Activated naive CD8-positive, alpha-beta T cell treated with anti-CD3 and anti-CD28 coated beads for 36 hours (primary cell): ENCODE measurements at places on chromosomes 2 and 18.
A peak's percentile ranks its signal among the peaks of the same experiment; 100 is the strongest.

DNA sequence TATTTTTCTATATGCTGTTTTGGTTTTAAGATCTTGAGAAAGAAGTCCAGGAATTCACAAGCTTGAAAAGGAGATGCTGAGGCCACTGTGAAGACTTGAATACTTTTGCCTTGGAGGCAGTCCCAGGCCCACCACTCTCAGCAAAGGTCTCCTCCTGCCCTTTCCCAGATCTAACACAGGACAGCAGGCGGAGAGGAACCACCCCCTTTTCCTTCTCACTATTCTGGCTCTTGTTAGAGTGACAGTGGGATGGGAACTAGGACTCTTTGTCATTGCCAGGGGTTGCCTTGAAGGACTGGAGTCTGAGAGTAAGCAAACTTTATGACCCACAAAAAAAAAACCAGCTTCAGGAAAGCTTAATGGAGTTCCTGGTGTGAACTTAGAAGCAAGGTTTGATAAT is 54.7 kb downstream of the E2F6 start:
- DNase-seq, result no peak

DNA sequence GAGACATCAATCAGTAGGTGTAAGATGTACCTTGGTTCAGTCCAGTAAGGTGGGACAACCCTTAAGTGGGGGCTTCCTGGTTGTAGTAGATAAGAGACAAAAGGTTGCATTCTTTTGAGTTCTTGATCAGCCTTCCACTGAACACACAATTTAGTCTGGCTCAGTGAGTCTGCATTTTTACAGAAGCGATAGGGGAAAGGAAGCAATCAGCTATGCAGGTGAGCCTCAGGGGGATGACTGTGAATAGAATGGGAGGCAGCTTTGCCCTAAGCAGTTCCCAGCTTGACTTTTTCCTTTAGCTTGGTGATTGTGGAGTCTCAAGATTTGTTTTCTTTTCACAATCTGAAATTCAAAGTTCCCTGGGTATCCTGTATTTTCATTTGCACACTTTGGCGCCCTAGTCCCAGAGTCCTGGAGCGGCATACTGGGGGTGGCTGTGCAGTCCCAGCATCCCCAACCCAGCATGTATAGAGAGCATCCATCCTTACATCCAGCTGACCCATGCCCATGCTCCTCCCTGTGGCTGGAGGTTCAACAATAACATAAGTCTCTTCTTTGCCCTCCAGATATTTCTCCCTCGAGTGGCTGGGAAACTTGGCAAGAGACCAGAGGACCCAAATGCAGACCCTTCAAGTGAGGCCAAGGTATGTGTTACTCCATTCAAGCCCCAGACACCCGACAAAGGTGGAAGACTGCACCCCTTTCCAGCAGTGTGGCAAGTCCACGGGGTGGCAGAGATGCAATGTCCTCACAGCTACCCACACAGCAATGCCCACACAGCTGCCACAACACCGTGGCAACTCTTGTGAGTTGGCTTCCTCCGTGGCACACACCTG is 20.1 kb upstream of the PRLH start:
- DNase-seq, result no peak

GRCh38 chr18:57343833-57344232 is 8.5 kb upstream of the ST8SIA3 start:
- no peak for DNase-seq

GRCh38 chr2:190973726-190974628 is 40.0 kb downstream of the STAT1 start:
- DNase-seq, result no peak

GRCh38 chr2:136130511-136130910 is 12.6 kb upstream of the CXCR4 start:
- DNase-seq, result no peak

GRCh38 chr2:207088276-207088675 is 77.5 kb downstream of the KLF7 start:
- DNase-seq, result no peak

GRCh38 chr2:39370101-39370500 is 67.0 kb downstream of the MAP4K3 start:
- no peak for DNase-seq

DNA sequence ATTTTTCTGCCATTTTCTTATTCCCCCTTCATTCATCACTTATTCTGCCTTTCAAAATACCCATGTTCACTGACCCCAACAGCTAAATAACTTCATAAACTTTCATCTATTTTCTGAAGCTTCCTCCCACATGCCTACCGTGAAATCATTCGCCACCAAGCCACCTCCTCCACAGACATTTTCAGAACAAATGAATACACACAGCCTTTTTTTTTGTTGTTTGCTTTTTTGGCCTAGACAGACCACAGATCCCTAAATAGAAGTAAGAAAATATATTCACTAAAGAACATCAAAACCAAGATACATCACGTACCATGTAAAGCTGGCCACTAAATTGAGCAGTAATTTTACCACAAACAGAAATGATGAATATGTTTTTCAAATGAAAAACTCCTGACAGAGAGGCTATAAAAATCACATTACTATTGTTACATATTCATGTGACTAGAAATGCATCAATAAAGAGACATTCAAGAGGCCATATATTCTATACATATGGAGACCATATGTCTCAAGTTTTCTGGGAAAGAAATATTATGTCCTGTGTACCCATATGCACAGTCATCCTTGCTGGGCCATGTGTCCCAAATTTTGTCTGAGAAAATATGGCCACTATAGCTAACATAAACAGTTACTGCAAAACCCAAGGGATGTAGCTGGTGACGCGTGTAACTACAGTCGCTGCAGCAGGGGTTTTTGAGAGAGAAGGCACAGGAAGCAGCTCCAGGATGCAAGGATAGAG is 200.3 kb downstream of the FBXO15 start:
- no peak for DNase-seq

DNA sequence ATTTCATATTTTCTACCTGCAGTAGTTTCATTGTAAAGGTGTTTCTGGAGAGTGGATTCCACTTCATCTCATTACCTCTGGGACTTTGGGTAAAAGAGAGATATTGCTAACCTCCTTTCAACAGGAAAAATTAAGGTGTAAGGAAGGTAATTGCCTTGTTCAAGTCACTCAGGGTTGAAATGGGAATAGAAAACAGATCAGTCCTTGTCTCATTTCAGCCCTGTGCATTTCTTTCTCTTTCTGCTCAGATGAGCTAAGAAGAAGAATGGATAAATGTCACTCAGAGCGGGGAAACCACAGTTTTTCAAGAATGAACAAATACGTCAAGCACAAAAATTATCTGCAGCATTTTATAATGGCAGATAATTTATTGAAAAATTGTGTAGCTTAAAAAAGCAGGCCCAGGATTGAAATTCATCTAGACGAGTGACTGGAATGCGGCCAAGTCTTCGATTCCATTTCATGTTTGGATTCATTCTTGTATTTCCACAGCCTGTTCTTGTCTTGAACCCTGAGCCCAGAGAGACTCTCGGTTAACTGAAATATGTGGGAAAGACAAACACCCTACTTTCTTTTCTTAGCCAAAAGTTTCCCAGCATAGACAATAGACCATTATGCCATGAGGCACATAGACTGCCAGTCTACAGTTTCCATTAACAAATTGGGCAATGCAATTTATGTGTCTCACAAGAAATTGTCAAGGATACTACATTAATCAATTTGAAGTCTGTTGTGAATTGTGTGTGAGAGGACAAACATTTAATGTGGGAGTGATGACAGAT is 107.9 kb downstream of the POLE4 start:
- no peak for DNase-seq

DNA sequence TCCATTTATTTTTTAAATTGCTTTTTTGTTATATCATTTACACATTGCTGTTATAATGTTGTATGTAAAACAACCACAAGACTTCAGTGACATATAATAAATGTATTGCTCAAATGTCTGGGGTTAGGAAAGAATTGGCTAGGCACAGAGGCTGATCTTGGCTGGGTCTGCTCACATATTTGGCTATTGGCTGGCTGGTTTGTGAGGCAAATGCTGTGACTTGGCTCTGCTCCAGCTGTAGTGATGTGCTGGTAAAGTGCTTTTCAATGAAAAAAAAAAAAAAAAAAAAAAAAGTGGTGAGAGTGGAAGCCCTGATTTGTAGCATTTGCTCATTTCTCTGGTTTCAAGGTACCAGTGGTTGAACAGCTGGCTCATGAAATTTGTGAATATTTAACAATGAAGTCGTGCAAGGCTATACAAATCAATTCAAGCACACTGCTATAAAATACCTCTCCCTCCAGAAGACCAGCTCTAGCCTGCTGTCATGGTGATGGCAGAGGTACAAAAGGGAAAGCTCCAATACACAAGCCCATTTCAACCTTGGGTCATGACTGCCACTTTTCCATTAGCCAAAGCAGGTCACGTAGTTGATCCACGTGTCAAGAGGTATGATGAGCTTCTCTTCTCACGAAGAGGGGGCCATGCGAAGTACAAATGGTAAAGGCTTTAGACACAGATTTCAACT is 43.7 kb upstream of the RIT2 start:
- DNase-seq, result no peak

DNA sequence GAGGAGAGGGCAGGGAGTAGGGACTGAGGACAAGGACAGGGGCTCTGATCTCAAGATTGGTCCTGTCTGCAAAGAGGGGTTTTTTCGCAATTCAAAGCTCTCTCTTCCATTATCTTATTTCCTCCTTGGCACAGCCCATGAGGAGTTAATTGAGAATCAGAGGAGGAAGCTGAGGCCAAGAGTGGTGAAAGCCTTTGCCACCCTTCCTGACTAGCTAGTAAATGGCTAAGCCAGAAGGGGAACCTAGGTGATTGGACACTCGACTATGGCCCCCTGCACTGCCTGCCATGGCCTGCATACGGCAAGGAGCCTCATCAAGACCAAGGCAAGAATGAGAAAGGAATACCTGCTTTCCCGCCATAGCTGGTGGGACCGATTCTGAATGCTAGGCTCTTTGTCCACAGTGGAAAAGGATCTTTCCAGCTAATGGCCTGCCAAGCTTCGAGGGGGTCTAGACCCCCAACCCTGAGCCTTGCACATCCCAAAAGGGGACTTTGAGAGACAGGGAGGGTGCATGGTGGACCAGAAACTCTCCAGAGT is 237.9 kb downstream of the HAUS1 start:
- DNase-seq, result no peak

DNA sequence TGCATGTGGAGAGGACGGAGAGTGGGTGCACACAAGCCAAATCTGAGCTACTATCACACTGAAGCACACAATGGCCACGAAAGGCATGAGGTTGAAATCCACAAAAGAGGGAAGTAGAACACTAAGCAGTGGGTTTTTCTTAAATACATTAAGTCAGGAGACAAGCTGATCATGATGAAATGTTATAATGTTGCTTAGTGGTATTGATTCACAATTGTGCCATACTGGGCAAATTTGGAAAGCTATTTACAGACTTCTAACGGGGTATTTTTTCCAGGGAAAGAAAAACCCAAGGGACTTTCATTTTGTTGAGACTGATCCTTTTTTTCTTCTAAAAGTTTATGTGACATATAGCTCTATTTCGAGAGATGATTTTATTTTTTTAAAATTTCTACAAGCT is 100.8 kb upstream of the CNGA3 start:
- no peak for DNase-seq

GRCh38 chr18:26468931-26469340 is 79.4 kb downstream of the KCTD1 start:
- no peak for DNase-seq

DNA sequence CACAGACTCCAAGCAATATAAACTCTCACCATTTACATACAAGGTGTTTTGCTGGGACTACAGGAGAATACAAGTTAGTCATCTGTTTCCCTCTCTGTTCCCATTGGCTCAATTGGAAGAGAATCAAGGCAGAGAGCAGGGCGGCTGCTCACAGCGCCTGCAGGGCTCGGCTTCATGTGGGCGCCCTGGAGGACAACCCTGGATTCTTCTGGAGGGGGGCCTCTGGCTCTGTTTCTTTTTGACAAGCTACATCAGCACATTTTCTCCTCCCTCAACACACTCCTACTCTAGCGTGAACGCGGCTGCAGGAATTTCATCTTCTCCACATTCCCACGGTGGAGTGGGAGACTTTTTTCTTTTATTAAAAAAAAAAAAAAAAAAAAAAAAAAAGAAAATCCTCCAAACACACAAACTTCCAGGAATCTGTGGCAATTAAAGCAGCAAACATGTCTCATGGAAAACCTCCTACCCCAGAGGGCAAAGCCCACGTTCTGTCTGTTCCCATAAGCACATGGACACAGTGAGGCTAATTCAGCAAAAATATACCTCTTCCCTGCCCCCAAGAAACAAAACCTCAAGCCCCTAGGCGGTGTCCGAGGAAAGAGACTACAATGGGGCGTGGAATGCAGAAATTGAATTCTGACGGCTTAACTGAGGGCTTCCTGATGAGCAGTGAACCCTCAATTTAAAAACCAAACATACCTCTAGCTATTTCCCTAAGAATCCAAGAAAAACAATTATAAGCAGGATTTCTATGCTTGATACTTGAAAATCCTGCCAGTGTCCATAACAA is 50.6 kb downstream of the PARD6G start:
- DNase-seq, result no peak

- peak; percentile 13 for DNase-seq
Observed at GRCh38 chr2:10079266-10079869, 843 bp downstream of the CYS1 start.

DNA sequence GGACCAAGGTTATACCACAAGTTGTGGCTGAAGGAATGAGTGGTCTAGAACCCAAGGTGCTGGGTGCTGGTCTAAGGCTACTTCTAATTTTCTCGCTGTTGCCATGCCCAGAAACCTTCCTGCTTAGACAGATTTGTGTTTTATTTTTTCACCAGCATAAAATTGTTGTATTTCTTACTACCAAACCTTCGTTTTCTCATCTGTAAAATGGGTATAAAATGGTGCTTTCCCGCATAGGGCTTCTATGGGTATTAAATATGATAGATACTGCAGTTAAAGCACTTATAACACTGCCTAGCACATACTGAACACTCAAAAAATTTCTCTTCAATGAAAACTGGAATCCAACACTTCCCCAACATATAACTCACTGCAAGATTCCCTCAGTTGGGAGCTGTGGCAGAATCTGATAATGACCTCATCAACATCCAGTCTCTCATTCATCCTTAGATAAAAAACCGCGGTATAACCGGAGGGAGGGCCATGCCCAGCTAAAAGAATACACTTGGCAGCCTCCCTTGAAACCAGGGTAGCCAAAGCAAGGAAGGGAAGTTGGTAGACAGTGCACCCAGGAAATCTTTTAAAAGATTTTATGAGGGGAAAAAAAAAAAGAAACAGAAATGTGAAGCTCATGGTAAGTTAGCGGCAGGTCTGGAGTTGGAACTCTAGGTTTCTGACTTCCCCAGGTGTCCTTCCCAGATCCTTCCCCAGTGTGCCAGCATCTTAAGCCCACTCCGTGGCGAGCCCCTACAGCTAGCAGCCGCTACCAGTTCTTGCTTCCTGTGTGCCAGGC is 1.2 kb downstream of the NEMP2 start:
- no peak for DNase-seq

DNA sequence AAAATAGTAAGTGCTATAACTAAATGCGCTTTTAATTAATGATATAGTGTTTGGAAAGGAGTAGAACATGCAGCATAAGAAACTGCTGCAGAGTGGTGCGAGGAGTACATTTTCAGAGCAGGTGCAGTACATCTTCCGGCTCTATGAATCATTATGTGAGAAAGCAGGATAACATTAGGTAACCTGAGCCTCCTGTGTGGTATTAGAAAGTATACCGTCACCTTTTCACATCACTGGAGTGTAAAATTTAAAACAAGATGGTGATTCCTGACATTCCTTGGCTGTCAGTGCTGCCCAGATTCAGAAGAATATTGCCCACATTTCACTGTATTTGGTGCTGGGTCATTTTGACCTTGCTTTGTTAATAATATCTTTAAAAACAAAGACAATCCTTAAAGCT is 7.8 kb upstream of the DYNC2LI1 start:
- DNase-seq, result no peak

GRCh38 chr2:220940646-220941045 is 631.5 kb downstream of the EPHA4 start:
- DNase-seq, result no peak
